ENCODE measurements at places on chromosomes 7 and 10. TPM values are rescaled to one million over a fixed set of nuclear protein-coding genes. Genes with fewer than 3 reads are reported as not detected.

- peaks cover 11% of the 10 kb centered on the region for H3K27me3 ChIP-seq
- H3K36me3 ChIP-seq = no peaks in the 10 kb centered on the region
- no peak for DNase-seq
- H3K4me1 ChIP-seq = no peaks in the 10 kb centered on the region
- no peak overlapping the region for H3K4me3 ChIP-seq
These were observed 136.7 kb upstream of the ZNF746 start for GRCh38 chr7:149633976-149634945.

DNA sequence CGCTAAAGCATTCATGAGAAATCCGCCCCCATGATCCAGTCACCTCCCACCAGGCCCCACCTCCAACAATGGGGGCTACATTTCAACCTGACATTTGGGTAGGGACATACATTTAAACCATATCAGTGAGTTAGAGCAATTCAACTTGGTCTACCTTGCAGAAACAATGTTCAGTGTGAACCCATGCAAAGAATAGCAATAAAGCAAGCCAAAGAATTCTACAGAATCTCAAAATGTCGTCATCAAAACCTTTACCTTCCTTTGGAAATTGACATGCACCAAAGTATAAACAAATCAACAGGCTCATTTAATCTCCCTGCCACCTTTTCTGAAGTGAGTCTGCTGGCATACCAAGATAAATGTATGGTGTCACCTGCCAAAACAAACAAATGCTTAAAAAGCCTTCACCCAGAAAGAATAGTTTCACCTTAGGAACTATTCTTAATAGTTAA, 68.8 kb upstream of the ABLIM1 start:
- no peak overlapping the region for H3K4me3 ChIP-seq
- DNase-seq = no peak
- H3K4me1 ChIP-seq = no peaks in the 10 kb centered on the region

DNA sequence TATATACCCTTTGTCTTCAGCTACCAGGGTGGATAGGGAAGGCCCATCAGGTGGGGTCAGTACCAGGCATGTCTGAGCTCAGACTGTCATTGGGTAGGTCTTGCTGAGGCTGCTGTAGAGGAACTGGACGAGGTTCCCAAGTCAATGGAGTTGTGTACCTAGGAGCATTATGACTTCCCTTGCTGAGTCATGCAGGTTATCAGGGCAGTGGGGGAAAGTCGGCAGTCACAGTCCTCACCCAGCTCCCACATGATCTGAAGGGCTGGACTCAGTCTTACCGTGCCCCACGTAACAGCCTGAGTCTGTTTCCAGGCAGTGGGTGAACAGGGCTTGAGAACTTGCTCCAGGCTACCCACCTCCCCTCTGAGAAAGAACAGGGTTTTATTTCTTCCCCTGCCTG, 260.8 kb upstream of the COBL start:
- H3K27ac ChIP-seq = no peak overlapping the region
- H3K4me3 ChIP-seq = no peak overlapping the region
- DNase-seq = no peak
- H3K36me3 ChIP-seq = no peaks in the 10 kb centered on the region
- no peaks in the 10 kb centered on the region for H3K4me1 ChIP-seq

GRCh38 chr10:70510904-70511303, 32.3 kb downstream of the PALD1 start:
- no peak overlapping the region for H3K27ac ChIP-seq
- no peak for DNase-seq
- peaks cover 18% of the 10 kb centered on the region for H3K27me3 ChIP-seq
- H3K4me3 ChIP-seq = no peak overlapping the region

GRCh38 chr7:82530361-82530760, 86.8 kb upstream of the CACNA2D1 start:
- no peaks in the 10 kb centered on the region for H3K4me1 ChIP-seq
- no peaks in the 10 kb centered on the region for H3K36me3 ChIP-seq
- DNase-seq = no peak
- H3K4me3 ChIP-seq = no peak overlapping the region
- no peak overlapping the region for H3K27ac ChIP-seq

- H3K4me1 ChIP-seq = no peaks in the 10 kb centered on the region
- no peak overlapping the region for H3K4me3 ChIP-seq
- peaks cover 4% of the 10 kb centered on the region for H3K27me3 ChIP-seq
These were observed 23.0 kb upstream of the CDHR3 start for GRCh38 chr7:105940109-105940508.

- H3K4me1 ChIP-seq = no peaks in the 10 kb centered on the region
- DNase-seq = no peak
- H3K36me3 ChIP-seq = no peaks in the 10 kb centered on the region
- H3K27ac ChIP-seq = no peak overlapping the region
- H3K4me3 ChIP-seq = no peak overlapping the region
- H3K27me3 ChIP-seq = peaks cover 8% of the 10 kb centered on the region
These were observed 152.9 kb downstream of the DYNC1I1 start for GRCh38 chr7:95925236-95925635.

- DNase-seq = no peak
- no peaks in the 10 kb centered on the region for H3K36me3 ChIP-seq
- H3K27ac ChIP-seq = no peak overlapping the region
- no peak overlapping the region for H3K4me3 ChIP-seq
These were observed 30.2 kb downstream of the CUZD1 start for GRCh38 chr10:122815458-122815857.

DNA sequence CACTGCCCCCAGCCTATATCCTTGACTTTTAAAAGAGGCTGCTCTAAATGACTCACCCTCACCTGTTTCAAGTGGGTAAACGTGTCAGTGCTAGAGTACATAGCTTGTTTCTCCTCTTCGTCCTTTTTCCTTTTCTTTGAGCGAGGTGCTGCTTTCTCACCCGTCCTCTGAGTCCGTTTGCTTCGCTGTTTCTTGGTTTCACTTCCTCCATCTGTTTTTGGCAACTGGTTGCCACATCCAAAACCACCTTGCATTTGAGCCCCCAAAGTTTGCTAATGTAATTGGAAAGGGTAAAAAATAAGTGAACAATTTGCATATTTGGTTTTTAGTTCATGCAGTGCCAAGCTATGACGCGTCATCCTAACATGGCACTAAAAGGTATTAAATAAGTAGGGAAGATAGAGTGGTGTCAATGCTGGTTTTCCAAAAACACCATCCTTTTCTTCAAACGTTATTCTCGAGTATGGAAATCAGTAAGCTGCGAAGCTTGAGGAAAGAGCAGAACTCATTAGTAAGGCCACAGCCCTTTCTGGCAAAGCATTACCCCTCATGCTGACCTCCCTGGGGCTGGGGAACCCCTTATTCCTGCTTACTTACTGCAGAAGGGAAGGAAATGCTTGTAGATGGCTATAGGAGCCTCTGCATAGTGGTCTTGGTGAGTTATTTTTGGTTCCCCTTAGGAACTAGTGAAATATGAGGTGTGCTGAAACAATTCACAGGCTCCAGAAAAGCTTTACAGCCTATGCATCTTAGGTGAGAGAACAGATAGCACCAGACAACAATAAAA, 133.5 kb downstream of the GALNT11 start:
- peaks cover 56% of the 10 kb centered on the region for H3K36me3 ChIP-seq
- H3K4me1 ChIP-seq = peaks cover 10% of the 10 kb centered on the region
- H3K27ac ChIP-seq = peak overlapping the region; percentile 71

DNA sequence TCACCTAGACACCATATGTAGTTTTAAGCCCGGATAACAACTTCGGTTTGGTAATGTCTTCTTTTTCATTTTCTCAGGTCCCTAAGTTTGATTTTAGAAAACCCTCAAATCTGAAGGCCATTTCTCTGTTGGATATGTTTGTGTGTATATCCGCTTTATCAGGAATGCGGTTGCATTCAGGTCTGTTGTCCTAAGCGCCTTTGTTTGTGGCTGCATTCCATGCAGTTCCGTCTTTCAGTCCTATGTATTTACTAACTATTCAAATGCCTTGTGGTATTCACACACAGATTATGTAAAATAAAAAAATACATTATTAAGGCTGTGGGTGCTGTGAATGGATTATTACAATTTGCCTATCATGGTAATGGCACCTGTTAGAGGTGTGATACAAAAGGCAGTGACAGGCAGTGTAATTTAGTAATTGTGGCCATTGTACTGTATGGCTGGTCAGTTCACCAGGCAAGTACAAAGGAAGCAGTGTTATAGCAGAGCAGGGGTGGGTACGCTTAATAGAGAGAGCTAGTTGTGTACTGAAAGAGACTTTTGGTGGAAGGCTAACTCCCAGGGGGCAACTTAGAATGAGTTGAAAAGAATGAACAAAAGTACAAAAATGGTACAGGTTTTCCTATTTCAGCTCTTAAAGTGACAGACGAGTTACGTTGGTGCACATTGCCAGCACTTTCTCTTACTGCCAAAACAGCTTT, 136.4 kb downstream of the VTI1A start:
- H3K4me3 ChIP-seq = no peak overlapping the region
- DNase-seq = no peak
- peaks cover 1% of the 10 kb centered on the region for H3K27me3 ChIP-seq
- H3K36me3 ChIP-seq = no peaks in the 10 kb centered on the region

DNA sequence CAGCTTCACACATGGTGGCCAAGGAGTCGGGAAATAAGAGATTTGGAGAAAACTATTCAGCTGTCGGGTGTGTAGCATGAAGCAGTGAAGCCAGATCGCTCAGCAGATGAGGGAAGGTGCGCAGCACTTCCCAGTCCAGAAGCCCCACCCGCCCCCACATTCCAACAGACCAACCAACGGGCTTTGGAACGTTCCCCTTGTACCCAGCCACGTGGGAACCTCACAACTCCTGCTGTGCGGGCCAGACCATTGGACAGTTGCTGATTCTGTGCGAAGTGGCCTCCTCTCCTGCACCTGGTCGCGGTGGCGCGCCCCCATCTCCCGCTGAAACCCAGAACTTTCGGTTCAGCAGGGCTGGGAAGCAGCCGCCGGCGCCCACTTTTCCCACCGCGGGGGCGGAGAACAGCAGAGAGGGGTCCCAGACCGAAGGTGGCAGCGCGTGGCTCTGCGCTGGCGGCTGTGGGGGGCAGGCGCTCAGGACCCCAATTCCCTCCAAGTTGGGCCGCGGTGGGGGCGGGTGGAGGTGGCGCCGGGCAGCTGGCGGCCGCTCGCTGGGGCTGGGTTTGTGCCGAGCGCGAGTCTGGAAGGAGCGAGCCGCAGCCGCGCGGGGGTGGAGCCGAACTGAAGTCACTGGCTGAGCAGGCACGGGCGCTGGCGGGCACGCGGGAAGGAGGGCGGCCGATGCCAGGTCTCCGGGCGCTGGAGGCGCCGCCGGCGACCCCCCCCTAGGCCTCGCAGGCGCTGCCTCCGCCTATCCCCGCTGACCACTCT, 1301.5 kb upstream of the SORCS1 start:
- H3K4me1 ChIP-seq = no peaks in the 10 kb centered on the region
- H3K27me3 ChIP-seq = peaks cover 6% of the 10 kb centered on the region
- DNase-seq = no peak
- no peak overlapping the region for H3K27ac ChIP-seq
- H3K36me3 ChIP-seq = no peaks in the 10 kb centered on the region
- H3K4me3 ChIP-seq = no peak overlapping the region

DNA sequence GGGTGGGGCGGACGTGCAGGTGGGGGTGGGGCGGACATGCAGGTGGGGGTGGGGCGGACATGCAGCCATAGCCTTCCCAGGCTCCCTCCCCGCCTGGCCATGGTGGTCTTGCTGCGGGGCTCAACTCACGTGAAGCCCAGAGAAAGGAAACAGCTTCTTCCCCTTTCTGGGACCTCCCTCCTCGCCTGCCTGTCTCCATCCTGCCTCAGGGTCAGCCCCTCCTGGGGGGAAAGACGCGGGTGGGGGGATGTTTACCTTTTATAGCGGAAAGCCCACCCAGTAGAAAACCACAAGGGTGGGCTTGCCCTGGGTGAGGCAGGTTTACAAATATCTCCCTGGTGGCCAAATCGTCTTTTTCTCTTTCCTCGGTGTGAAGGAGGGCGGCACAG, 520.0 kb downstream of the GLRX3 start:
- no peak overlapping the region for H3K27ac ChIP-seq
- H3K27me3 ChIP-seq = no peaks in the 10 kb centered on the region
- H3K4me3 ChIP-seq = no peak overlapping the region
- no peak for DNase-seq

- no peak overlapping the region for H3K4me3 ChIP-seq
- no peak for DNase-seq
- no peaks in the 10 kb centered on the region for H3K27me3 ChIP-seq
- no peaks in the 10 kb centered on the region for H3K4me1 ChIP-seq
- H3K27ac ChIP-seq = no peak overlapping the region
These were observed 154.9 kb downstream of the SDHAF3 start for GRCh38 chr7:97272237-97272975.

DNA sequence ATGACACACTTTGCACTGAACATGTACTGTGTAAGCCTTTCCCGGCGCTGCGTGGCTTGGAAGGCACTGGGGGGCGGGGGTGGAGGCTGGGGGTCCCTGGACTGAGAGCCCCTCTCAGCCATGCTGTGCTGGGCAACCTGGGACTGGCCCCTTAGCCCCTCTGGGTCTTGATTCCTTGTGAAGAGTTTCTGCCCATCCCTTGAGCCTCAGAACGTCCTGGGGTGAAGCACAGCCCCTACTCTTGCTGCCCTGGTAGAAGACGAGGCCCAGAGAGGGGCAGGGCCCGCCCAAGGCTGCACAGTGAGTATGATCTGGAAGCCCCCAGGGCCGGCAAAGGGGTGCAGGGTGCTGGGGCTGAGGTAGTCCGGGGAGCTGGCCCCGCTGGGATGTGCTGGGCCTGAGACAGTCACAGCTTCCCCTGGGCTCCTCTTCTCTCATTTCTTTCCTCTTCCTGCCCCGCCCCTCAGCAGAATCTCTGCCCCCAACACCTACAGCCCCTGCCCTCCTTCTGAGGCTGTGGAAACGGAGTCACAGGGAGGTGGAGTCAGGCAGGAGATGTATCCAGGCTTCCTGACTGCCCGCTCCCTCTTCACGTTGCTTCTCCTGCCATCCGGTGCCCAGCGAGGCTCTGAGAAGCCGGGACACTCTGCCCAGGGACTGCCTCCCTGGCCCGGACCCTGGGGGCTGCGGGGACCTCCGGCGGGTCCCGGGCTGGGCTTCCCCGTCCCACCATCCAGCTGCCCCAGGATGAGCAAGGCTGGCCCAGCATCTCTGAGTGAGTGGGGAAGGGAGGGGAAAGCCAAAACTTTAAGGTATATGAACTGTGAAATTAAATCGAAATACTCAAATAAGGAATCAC, 60.5 kb downstream of the UNCX start:
- H3K36me3 ChIP-seq = no peaks in the 10 kb centered on the region
- DNase-seq = no peak
- no peaks in the 10 kb centered on the region for H3K4me1 ChIP-seq
- no peak overlapping the region for H3K27ac ChIP-seq

DNA sequence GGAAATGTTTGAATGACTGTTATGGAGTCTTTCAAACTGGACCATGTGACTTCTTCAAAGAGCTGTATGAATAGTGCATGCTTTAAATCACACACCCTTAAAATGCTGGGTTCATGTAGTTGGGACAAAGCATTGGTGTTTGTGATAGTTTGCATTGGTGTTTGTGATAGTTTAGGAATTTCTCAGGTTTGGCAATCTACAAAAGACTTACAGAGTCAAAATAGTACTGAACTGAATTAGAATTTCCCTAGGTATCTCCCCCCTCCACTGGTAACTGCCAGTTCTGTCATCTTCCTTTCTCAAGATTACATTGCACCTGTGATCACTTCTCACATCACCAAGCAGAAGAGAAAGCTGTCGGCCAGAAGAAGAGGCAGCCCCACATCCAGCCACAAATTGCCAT, 261.1 kb downstream of the GATA3 start:
- H3K36me3 ChIP-seq = peaks cover 14% of the 10 kb centered on the region
- H3K27me3 ChIP-seq = no peaks in the 10 kb centered on the region
- no peak overlapping the region for H3K4me3 ChIP-seq
- H3K4me1 ChIP-seq = peaks cover 62% of the 10 kb centered on the region
- H3K27ac ChIP-seq = peak overlapping the region; percentile 35
- no peak for DNase-seq

PCDH15 gene
- total RNA-seq = not detected

PPP1R17 gene
- total RNA-seq = not detected

NKX1-2 gene
- not detected for total RNA-seq

NEUROG3 gene
- total RNA-seq = not detected

ITIH5 gene
- not detected for total RNA-seq

NRG3 gene
- 0.10 TPM for total RNA-seq

NUTM2A gene
- not detected for total RNA-seq

KCNIP2 gene
- 2.5 TPM for total RNA-seq

MALRD1 gene
- total RNA-seq = not detected

FAM25C gene
- total RNA-seq = not detected

CYP26C1 gene
- not detected for total RNA-seq

Data from activated T-helper 1 cell treated with anti-CD3 and anti-CD28 coated beads, Interleukin-12 subunit alpha, Interleukin-12 subunit beta, Interleukin-2, Interleukin-4 antibody, amounts not matched to agents 30 ng/mL and 10 ng/mL and 1 ng/mL, durations not matched to agents 14 hours and 24 hours and 36 hours (primary cell).